ENCODE measurements at places on chromosomes 2 and 18.

GRCh38 chr18:22524783-22525182 is 107.1 kb upstream of the CTAGE1 start:
- no peak for DNase-seq

GRCh38 chr18:74595431-74595830 is 2.2 kb upstream of the ZNF407 start:
- DNase-seq = no peak

DNA sequence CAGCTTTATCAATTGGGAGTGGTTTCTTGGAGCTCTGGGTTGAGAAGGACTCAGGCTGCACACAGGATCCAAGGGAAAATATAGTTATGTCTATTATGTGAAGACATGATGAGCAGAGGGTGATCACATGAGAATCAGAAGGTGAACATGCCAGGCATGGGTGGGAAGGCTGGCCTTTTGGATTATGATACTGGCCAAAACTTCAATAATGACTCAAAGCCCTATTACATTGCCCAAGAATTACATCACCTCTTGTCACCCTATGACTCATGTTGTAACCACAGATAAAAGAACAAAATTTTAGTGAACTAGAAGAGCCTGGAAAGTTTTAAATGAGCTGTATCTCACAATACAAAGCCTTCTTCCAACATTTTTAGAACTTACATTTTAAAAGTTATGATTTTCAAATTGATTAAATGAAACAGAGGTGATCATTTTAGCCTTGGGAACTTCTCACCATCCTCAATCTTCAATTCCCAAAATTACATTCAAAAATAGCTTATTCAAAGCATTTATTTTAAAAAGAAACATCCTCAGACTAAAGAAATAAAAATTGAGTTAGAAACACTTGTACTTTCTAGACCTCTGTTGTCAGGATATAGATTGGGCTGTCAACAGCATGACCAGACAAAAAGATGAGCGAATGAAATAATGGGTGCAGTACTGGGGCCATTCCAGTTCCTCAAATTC is 428.3 kb downstream of the MBD2 start:
- DNase-seq = peak; percentile 46

- no peak for DNase-seq
Measured at GRCh38 chr2:30990671-30991070, 147.6 kb downstream of the GALNT14 start.

DNA sequence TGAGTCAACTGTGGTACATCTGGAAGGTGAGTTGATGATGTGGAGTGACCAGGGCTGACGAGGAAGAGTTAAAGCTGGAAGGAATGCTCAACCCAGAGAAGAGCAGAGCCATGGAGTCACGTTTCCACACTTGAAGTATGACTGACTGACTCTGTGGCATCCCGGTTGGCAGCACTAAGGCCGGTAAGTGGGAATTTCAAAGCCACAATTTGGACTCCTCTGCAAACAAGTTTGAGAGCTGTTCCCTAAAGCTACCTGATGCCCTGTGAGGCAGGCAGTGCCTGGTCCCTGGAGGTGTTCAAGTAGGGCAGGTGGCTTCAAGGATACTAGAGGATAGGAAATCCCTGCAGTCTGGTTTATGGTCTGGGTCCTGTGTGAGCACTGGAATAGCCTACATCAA is 69.3 kb upstream of the ITGB6 start:
- no peak for DNase-seq

DNA sequence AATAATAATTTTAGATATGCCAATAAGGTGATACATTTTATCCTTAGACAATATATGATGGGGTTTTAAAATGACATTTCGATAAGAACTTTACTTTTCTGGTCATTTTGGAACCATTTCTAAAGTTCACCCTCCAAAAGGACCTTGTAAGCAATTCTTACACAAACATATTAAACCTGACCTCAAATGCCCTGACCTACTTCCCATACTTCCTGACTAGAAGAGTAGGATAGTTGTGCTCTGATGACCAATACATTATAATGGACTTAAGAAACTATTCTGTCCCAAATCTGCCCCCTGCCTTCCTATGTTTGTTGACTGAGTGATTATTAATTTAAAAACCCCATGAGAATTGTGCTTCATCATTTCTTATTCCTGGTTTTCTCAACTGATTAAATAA is 24.6 kb downstream of the GCA start:
- DNase-seq = no peak

- DNase-seq = peak; percentile 6
Measured at GRCh38 chr2:5915881-5916310, 223.7 kb downstream of the SOX11 start.

- DNase-seq = no peak
Measured at GRCh38 chr2:189927823-189928222, 134.7 kb downstream of the MSTN start.

- peak; percentile 85 for DNase-seq
Measured at GRCh38 chr2:42792583-42793333, at the start of gene HAAO. TSS of gene HAAO (minus strand) at chr2:42792583. CDS start at chr2:42792536, 47 bp downstream.

DNA sequence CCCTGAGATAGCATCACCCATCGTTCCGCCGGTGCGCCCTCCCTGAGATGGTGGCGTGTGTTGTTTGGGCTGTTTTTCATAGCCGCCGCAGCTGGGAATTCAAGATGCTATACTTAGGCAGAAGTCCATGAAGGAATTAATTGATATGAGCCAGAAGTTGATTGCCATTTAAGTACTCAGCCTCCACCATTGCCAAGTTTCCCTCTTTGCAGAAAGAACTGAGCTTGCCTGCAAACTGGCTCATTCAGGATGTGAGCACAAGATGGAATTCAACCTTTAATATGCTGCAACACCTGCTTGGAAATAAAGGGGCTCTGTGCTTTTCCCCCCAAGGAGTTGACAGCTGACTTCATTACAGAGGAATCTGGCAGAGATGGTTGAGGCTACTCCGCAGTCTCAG is 295.5 kb downstream of the ZNF521 start:
- DNase-seq = no peak

DNA sequence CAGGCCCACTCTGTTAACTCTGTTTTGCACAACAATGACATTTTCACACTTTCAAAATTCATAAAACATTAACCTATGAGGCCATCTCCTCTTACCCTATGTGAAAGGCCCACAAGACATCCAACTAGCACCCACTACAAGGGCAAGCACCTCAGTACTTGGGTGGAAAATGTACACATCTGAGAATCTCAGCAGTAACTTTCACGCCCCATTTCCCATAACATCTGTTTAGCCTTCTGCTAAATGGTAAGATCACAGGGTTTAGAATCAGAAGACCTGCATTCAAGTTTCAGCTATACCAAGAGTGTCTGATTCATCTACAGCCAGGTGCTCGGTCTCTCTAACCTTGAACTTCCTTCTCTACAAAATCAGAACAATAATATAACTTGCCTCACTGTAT is 89.2 kb downstream of the SP100 start:
- no peak for DNase-seq

DNA sequence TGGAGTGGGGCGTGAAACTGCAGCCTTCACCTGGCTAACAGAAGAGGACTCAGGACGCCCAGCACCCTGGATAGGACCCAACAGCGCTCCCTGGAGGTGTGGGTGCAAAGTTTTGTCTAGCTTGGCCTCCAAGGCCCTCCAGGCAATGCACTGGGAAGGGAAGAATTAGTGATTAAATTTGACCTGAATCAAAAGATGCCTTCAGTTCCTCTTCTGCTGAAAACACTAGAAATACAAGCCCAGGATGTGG is 779 bp upstream of the TRIB2 start:
- DNase-seq = peak; percentile 94

- no peak for DNase-seq
Measured at GRCh38 chr2:85534099-85534498, 4.9 kb upstream of the MAT2A start.

- DNase-seq = no peak
Measured at GRCh38 chr2:18067588-18068384, 189.3 kb downstream of the KCNS3 start.

- no peak for DNase-seq
Measured at GRCh38 chr2:230691005-230691647, 21.5 kb upstream of the CAB39 start.

- DNase-seq = peak; percentile 26
Measured at GRCh38 chr2:174985614-174986013, 19.6 kb downstream of the CHN1 start.
